ENCODE measurements at places on chromosomes 11 and 22.

GRCh38 chr11:118618991-118619375, 11.6 kb downstream of the PHLDB1 start:
- no peak for DNase-seq

GRCh38 chr22:19691721-19692341, 22.5 kb upstream of the SEPTIN5 start:
- no peak for DNase-seq

DNA sequence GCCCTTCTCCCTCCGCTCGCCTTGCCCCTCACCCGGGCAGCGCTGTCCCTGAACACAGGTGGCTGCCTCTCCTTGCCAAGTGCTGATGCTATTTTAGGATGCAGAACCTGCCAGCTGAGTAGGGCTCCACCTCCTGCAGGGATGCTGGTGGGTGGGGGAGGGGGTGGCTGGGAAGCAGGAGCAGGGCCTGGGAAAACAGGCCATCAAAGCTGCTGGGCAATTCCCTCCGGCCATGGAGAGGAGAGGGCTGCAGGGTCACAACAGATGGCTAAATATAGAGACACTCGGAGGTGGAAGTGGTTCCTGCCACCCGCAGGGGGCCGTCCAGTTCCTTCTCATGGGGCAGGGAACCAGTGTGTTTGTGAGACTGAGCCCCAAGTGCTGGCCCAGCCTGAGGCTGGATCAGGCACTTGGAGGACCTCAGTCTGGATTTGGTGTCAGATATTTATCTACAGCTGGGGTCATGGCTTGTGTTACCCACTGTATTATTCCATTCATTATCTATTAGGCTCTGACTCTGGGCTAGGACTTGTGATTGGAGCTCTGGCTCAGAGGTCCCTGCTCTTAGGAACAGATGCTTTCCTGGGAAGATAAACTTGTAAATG, 59.6 kb downstream of the LRRC32 start:
- no peak for DNase-seq

DNA sequence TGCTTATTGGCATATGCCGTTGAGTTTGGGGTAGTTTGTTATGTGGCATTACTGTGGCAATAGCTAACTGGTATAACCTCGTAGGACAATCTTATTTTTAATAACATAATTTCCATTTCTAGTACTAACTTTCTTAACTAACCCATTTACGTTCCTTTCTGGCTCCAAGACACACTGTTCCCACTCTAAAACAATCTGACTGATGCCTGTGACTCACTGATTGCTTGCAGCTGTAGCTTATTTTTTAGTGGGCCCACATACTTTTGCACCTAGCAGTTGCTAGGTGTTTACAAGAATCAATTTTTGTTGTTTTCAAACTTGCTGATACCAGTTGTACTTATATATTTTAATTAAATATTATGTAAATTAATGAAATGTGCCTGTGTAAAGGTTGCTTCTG, 52.2 kb downstream of the FAT3 start:
- no peak for DNase-seq

DNA sequence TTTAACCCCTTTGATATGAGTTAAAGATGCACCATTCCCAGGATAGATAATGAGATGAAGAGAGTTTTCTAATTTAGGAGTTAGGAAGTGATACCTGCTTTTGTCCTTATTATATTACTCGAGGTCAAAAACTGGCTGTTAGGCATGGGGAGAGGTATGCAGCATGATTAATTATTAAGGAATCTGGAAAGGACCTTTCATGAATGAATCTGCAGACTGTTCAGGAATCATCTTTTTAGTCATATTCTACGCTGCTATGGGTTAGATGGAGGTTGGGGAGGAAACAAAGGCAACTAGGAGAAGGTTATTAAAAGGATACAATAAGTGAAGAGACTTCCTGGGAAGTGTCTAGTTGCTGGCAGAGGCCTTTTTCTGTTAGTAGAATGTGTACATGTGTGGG, 492.4 kb upstream of the CCDC90B start:
- no peak for DNase-seq

DNA sequence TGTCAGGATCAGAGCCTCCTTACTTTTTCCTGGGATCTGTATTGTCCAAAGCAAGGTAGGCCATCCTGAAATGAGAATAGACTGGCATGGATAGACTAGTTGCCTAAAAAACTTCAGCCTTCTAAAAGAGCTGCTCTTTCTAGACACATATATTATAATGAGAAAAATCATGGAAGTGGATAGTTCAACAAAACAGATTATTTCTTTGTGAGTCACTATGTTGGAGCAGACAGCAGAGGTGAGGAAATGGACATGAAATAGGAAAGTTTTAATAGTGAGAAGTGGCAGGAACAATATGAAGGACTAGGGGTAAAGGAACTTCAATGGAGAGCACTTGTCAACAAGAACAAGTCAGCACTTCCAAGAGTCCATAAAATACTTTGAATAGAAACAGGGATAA, 101.9 kb upstream of the ANO3 start:
- no peak for DNase-seq

DNA sequence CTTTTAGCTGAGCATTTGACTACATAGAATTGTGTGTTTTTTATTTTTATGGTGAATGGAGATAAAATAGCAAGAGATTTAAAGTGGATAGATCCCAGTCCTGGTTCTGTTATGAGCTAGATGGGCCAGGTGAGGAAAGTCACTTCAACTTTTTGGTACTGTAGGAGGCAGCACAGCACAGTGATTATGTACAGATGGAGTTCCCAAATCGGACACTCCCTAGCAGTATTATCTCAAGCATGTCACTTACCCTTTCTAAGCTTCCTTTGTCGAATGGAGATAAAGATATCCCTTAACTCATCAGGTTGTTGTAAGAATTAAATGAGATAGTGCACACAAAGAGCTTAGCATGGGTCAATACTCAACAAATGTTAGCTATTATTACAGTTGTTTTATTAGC, 5.3 kb downstream of the EXPH5 start:
- no peak for DNase-seq

DNA sequence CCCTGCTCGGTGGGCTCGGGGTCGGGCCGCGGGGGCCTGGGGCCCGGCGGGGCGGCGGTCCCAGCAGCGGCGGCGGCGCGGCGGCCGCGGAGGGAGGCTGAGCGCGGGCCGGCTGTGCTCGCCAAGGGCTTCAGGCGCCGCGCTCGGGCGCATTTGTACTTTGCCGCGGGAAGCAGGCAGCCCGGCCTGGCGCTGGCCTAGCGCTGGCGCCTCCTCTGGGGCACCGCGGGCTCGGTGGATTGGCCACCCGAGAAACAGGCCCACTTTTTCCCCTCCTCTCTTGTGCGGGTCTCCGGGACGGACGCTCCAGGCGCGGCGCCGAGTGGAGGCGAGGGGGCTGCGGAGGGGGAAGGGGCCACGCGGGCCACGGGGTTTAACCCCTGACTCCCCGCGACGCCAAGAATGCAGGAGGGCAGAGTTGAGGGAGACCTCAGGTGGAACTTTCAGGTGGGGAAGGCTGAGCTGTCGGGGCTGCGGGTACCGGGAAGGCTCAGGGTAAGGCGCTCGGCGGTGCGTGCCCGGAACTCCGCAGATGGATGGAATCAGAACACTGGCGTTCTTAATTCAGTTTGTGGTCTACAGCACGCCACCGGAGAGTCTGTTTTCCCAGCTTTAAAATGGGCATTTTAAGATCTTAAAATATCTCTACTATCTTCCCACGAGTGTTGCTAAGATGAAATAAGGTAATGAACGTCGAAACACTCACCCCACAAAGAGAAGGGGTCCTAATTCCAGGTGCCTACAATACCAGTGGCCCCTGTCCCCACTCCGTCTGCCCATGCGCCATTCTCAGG, at the start of gene CHRDL2:
Gene CHRDL2 (minus strand): TSS at position 126 of the 794 bp plus-strand sequence. CDS start 538 bp downstream, outside the sequence.
- DNase-seq: no peak

DNA sequence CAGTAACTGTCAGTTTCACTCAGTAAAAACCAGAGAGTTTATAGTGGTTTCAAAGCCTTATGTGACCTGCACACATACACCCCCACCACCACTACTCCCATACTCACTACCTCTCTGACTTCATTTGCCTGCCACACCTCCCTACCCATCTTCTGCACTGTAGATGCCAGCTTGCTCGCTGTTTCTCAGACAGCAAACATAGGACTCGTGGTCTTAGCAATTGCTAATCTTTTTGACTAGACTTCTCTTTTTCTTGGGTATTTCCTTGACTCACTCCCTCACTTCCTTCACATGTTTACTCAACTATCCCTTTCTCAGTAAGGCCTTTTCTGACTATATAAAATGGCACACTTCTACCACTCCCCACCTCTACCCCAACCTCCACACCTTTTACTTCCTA, 27.8 kb downstream of the CEP295 start:
- no peak for DNase-seq

DNA sequence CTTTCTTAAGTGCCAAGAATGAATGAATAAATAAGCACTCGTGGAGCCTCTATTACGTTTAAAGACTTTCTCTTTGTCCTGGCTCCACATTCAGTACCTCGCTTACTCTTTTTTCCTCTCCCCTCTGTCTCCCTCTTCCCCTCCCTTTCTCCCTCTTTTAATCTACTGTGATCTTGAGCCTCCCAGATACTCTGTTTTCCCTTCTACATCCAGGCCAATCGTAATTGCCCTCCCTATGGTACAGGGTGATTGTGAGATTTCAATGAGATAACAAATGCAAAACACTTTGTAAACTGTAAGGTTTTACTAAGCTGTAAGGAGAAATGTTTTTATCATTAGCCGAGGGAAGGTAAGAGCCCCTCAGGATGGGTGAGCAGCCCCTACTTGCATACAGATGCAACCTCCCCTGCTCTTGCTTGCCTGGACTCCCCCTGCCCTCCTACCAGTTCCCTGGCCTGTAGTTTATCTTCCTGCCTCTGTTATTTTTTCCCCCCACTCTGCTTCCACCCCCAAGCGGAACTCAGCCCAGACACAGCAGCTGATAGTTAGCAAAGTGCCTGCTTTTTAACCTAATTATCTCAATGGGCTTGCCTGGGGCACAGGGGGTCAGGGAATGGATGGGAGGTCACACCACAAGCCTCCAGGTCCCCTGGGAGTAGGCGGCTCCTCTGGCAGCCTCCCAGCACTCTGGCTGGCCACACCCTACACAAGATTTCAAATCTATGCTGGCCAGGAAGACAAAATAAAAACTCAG, 76.9 kb upstream of the CADM1 start:
- no peak for DNase-seq

- no peak for DNase-seq
Measured at GRCh38 chr11:131773626-131774025, 403.2 kb downstream of the NTM start.

GRCh38 chr11:68979931-68980775, 633 bp downstream of the MRGPRD start:
- DNase-seq: no peak

DNA sequence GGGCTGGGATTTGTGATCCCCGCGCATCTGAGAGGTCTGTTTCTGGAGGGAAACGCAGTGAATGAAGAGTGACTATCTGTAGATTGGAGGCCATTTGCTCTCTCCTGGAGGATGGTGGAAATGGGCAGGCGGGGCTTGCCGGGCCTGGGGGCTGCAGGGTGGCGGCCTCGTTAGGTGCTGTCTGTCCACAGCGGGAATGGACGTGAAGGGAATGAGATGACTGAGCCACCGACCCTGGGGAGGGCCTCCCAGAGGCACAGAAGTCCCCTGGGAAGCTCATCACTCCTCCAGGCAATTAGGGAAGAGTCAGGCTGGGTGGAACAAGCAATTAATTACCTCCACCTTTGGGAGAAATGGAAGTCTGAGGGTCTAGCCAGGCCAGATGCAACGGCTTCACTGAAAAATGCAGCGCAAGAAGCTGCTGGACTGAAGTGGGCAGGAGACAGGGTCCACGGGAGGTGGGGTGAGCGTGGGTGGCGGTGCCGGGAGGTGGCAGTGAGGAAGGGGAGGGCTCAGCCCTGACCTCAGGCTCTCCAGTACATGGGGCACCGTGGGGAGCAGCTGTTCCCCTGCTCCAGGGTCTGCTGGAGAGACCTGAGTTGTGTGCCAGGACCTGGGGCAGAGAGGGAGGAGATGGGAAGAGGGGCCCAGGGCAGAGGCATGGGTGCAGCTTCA, 524.5 kb downstream of the BRD1 start:
- DNase-seq: no peak
